Activated naive CD8-positive, alpha-beta T cell treated with anti-CD3 and anti-CD28 coated beads, Interleukin-2, amount 50 U/mL, for 16 hours (primary cell): ENCODE measurements at places on chromosomes 4 and X.

DNA sequence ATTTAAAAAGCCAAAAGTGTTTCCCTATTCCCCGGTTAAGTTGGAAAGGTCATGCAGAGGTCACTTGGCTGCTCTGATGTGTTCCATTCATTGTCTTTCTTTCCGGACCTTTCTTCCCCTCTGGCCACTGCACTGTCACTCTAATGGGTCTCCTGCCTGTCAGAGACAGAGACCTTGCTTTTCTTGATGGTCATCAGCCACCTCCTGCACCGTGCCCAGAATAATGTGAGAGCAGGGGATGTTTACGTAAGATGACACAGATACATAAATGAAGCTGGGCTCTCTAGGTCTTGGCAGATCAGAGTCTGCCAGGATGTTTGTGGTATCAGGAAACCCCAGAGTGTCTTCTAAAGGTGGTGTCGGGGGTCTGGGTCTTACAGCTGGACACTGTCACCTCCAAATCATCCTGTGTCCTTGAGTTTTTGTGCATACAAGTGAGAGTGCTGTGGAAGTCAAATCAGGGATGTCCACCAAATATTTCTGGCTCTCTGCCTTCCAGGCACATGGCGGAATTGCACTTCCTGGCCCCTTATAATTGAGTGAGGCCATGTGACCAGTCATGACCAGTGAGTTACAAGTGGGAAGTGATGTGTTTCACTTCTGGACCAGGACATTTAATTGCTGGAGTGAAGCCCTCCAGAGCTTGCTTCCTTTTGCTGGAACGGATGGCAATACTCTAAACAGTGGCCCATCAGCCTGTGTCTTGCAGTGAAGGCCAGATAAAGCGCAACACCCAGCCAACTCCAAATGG, 130.6 kb upstream of the ATP6AP2 start:
- DNase-seq = no peak

DNA sequence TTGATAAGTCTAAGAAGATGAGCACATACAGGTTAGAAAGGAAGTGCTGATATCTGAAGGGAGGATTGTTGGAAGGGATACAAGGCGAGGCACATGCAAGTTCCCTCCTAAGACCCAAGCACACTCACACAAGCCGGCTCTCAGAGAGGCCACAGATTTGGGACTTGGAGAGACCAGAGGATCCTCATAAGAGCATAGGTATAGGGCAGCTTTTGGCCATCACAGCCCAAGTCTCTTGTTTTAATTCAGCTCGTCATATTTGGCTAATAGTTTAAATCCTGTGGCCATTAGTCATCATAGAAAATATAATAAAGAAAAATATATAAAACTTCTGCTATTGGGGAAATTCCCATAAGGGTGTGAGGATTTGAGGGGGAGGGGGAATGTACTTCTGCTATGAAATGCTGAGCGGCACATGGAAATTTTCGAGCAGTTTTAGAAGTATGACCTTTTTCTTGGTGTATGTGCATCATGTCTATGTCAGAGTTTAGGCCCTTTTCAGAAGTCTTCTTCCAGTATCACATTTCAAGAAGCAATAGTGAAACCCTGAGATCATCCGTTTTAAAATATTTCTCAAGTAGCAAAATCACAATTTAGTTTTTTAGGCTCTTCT, 97.7 kb downstream of the NFKB1 start:
- DNase-seq = no peak

- no peak for DNase-seq
These were observed 6.8 kb downstream of the STAP1 start for GRCh38 chr4:67565284-67565683.

DNA sequence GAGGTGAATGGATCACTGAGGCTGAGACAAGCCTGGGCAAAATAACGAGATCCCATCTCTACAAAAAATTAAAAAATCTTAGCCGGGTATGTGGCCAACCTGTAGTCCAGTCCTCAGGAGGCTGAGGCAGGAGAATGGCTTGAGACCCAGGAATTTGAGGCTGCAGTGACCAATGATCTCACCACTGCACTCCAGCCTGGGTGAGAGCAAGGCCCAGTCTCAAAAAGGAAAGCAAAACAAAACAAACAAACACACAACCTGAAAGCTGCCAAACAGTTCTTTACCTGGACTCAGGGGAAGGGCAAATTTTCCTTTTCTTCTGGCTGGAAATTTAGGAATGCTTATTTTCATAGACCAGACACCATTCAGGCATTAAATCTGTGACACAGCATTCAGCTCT, 163.1 kb upstream of the FAT1 start:
- no peak for DNase-seq

- no peak for DNase-seq
These were observed 2.0 kb upstream of the ARSD start for GRCh38 chrX:2931155-2931554.

DNA sequence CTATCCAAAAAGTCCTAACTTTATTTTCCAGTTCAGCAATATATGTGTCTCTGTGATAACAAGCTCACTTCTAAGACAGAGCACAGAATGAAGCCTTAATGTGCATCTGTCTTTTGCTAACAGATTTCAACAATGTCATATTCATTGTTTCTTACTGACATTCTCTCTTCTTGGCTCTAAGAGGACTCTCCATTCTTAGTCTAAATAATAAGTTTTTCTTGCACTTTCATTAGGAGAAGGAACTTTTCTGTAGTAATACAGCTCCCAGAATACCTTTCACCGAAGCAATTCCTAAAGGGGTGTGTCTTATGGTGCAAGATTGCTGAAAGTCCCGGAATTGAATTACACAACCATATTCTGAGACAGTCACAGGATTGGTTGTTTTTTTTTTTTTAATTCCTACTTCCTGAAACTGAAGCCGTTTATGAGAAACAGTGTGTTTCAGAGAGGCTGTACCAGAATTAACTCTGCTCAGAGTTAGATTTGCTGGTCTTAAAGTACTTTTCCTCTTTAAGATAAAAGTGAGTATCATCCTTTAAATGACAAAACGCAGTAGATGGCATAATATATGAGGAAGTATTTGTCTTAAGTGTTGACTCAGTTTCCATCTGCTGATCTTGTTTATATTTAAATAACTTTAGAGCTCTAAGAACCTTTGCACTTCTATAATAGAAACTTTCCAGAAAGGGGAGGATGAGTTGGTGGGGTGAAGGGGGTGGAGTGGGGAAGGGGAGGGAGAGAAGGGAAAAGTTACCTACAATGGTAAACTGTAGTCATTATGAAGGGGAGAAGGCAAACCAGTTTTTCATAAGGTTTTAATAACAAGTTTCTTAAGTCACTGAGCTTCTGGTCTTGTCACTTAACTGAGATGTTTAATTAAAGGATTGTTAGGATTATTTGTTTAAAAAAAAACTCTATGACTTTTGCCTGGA, at the start of gene ALPK1:
Gene ALPK1 (plus strand): TSS at position 421 of the 932 bp plus-strand sequence.
- DNase-seq = no peak

DNA sequence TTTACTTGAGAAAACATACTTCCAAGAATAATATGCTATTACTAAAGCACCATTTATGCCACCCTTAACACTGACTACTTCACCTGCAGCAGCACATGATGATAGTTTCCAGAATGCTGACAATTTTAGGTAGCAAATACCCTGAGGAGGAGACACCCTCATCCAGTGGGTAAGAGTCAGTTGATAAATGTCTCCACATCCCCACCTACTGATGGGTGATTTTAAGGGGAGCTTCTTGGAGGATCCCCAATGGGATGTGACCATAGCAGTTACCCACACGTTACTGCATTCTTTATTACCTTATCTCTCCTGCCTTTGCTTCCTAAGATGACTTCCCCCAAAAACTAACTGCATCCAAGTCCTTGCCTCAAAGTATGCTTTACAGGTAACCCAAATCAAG, 131.2 kb upstream of the SMARCAD1 start:
- DNase-seq = no peak

GRCh38 chrX:108198420-108198819, 106.8 kb downstream of the ATG4A start:
- no peak for DNase-seq

GRCh38 chr4:37595875-37596680, 90.1 kb downstream of the RELL1 start:
- DNase-seq = no peak

GRCh38 chrX:150456466-150456865, 93.3 kb downstream of the MAMLD1 start:
- DNase-seq = no peak

GRCh38 chrX:116384406-116384954, 51.9 kb upstream of the SLC6A14 start:
- no peak for DNase-seq

GRCh38 chr4:159227984-159228383, 125.1 kb downstream of the RAPGEF2 start:
- DNase-seq = no peak

DNA sequence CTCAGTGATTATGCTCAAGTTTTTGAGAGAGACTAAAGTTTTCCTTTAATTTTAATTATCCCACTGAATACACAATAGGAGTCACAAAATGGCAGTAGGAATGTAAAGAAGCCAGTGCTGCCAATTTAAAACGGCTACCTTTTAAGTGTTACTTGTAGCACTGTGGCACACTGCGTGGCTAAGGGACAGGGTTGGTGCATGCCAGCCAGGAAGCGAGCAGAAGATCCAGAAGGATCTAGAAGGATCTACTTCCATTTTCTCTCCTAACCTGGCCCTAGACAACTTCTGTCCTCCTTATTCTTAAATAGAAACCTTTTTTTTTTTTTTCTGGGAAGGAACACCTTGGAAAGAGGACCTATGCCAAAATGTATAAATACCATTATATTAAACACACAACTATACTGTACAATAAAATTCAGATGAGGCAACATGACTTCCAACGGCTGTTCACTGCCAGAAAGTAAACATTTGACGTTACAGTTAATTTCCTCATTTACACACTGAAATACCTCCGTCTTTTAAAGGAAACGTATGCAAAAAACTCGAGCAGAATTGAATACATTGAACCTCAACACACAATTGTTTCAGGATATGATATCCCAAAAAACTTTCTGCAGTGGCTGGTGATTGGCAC, 2.7 kb downstream of the USP26 start:
- DNase-seq = no peak

DNA sequence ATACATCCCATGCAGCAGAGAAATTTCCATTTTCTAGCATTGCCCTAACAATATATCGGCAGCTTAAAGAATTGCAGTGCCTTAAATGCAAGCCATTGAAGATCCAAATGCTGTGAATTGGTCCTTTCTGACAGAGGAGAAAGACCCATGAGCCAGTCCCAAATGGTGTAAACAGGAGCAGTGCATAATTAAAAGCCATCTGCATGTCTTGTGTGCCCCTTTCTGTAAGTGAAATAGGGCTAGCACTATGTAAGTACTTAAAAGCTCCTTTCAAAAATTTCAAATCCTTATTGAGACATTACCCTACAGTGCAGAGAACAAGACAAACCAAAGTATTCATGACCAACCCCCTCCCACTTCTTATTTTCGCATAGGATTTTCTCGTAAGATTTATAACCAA, 108.7 kb upstream of the LCORL start:
- no peak for DNase-seq

DNA sequence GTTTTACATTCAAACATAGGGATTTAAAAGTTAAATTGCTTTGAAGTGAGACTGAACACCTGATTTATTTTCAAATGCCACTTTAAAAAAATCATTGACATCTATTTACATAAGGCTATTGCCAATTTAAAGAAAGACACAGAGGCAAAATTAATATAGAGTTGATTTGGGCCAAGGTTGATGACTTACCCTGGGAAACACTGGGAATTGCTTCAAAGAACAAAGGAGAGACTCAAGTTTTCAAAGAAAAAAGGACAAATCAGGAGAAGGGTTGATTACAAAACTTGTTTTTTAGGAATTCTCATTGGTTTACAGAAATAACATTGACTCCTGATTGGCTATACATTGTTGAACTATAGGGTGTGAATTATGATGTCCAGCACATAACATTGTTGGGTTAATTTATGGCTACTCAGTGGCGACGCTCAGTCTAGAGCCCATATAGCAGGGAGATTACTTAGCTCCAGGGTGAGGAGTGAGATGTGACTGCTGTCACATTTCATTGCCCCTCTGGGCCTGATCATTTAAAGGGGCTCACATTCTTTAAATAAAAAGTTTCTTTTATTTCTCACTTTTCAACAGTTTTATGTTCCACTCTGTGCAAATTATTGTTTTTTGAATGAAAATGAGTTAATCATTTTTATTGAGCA, 184.6 kb downstream of the SPATA18 start:
- no peak for DNase-seq

DNA sequence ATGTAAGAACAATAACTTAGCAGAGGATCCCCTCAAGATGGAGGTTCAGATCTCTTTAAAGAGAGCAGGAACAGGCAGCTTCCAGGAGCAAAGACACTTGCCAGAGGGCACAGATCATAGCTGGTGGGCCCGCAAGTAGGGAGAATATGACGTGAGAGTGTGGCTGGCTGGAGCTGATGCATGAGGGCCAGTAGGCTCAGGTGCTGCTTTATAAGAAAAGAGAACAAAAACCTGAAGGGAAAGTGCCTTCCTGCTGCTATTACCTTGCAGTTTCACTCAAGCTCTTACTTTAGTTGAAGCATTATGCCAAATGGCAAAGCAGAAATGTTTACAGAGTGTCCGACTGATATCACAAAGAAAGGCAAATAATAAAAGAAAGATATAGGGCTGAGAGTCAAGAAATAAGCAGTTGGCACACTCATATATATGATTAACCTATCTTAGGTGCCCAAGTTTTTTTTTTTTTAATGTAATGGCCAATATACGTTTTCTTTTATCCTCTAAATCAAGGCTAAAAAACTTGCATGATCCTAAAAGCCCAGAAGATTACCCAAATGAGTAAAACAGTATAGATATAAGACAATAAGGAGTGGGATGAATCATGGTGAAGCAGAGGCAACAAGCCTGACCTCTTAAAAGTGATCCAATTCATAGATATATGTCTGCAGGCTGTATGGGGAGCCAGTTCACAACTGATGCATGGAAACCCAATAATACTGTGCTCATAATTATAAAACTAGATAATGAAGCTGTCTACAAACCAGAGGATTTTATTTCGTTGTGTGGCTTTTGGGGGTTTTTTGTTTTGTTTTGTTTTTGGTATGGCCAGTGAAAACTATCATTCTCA, 12.6 kb downstream of the NR0B1 start:
- DNase-seq = no peak

DNA sequence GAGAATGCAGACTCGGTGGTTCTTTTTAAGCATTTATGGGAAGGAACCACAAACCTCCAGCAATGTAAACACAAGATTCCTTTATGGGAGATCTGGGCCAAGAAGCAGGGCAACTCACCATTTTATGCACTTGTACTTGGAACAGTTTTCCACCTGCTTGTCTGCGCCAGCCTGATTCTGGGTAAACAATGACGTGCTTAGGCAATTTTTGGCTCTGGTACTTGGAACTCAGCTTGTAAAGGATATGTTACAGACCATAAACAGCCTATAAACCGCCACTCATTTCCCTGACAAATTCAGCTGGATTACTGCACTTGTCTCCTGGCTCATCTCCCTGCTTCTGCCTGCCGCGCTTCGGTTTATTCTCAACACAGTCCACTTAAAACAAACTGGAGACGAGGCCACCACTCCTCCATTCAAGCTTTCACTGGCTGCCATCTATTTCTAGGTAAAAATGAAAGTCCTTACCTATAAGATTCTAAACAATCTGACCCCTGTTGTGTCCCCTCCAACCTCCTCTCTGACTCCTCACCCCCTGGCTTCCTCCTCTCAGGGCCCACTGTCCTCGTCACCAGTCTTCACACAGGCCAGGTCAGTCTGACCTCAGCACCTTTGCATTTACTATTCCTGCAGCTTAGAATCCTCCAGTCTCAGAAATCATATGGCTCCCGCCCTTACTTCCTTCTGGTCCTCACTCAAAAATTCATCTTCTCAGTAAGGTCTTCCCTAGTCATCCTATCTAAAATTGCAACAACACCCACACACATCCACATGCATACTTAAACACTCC, 205.9 kb upstream of the GALNT7 start:
- DNase-seq = no peak

GRCh38 chrX:24148535-24149350, 786 bp upstream of the ZFX start:
- DNase-seq = no peak
